ENCODE measurements at places on chromosomes 12 and 14. TPM values are rescaled to one million over a fixed set of nuclear protein-coding genes. Genes with fewer than 3 reads are reported as not detected.

The ACSS3 gene
- 0.62 TPM for total RNA-seq

The KERA gene
- total RNA-seq: not detected

The TSPAN19 gene
- 0.73 TPM for total RNA-seq

The SMCO2 gene
- not detected for total RNA-seq

The L3HYPDH gene
- total RNA-seq: 54.2 TPM

All from melanocyte of skin (primary cell).